GM12864 (cell line): ENCODE measurements at places on chromosomes 11 and 22.

DNA sequence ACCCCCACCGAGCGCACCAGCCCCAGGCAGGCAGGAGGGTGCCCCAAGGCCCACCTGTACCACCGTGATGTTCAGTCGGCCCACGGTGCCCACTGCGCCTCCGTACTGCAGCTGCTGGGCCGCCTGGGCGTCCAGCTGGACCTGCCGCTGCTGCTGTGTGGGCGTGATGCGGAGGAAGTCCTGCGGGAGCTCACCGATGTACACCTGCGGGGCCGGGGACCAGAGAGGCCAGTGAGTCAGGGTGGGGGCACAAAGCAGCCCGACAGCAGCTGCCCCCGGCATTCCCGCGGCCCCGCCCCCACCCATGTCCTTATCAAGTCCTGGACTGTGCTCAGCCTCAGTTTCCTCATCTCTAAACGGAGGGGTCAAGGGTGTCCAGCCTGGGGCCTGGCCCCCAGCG is 13.8 kb downstream of the TOLLIP start:
- no peak for DNase-seq

DNA sequence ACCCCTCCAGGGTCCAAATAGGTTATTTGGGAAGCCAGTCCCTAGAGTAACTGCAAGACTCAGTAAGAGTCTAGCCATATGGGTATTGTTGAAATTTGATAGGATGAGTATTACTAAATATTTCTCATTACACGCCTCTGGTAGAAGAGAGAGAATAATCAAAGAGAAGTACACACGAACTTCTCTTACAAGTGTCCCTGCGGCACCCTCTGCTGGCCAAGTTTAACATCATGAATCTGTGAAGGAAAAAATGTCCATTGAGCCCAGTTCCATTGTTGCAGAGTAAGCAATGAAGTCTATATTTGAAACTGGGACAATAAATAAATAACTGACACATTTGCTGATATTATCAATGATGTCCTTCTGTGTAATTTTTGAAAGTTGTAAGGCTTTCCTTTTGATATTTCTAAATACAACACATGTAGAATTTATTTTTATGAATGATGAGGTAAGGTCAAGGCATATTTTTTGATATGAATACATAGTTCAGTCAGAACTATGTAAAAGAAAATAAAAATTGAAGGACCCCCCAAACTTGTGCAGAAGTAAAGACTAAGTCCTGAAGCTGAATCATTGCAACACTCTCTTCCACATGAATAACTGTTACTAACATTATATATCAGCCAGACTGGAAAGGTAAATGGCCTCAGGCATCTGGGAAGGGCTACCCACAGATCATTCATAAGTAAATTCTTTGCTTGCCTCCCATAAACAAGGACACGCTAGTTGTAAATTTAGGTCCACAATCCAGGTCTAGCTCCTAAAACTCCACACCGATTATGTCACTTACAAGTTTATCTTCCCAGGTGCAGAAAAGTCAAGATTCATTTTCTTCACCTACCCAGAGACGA is 10.0 kb downstream of the OR51L1 start:
- peak; percentile 12 for DNase-seq

DNA sequence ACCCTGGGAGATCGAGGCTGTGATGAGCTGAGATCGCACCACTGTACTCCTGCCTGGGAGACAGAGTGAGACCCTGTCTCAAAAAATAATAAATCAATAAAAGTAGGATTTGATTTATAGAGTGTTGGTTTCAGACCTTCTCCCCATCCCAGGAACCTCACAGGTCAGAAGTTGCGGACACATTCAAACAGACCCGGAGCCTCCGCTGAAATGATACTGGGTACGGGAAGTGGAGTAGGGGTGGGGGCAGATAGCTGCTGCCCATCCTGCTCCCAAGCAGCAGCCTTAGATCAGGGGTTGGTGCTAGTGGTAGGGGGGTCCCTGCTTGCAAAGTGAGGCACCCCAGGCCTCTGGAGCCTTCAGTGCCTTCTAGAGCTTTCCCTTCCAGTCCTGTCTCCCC is 7.8 kb downstream of the PRDM11 start:
- no peak for DNase-seq

DNA sequence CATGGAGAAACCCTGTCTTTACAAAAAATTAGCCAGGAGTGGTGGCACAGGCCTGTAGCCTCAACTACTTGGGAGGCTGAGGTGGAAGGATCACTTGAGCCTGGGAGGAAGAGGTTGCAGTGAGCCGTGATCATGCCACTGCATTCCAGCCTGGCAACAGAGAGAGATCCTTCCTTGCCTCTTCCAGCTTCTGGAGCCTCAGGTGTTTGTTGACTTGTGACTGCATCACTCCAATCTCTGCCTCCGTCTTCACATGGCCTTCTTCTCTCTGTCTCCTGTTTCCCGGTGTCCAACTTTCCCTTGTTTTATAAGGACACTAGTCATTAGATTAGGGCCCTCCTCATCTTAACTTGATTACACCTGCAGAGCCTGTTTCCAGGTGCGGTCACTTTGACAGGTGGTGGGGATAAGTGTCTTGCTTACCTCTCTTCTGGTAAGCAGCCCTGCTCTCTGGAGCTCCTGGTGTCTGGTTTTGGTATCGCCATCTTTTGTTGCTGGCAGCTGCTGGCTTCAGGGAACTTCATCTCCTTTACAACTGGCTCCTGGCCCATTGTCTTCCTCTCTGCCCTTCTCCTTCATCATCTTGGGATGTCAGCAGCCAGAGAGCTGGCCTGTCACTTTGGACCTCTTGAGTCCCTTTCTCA is 8.2 kb upstream of the USP2 start:
- no peak for DNase-seq
